ENCODE measurements at places on chromosomes 1 and 21.

DNA sequence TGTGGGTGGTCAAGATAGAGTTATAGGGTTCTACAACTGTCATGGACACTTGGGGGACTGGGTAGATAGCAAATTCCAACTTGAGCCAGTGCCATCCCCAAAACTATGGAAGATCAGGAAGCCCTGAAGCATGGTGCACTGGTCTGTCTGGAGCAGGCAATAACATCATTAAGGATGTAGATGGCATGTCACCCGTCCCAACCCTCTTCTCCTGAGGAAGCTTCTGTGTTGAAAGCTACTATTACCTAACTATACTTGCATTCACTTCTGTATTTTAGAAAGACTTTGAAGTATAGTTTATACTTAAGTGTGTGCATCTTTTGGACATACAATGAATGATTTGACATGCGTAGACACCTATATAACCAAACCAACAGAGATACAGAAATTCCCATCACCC lies 32.9 kb downstream of the RABIF start:
- no peak for DNase-seq

- DNase-seq, result no peak
These were observed 440.8 kb downstream of the NPHP4 start for GRCh38 chr1:5551274-5551975.

GRCh38 chr1:43344267-43344850 lies 6.7 kb downstream of the MPL start:
- no peak for DNase-seq

GRCh38 chr1:9793291-9793690 lies 30.5 kb downstream of the CLSTN1 start:
- DNase-seq, result no peak

DNA sequence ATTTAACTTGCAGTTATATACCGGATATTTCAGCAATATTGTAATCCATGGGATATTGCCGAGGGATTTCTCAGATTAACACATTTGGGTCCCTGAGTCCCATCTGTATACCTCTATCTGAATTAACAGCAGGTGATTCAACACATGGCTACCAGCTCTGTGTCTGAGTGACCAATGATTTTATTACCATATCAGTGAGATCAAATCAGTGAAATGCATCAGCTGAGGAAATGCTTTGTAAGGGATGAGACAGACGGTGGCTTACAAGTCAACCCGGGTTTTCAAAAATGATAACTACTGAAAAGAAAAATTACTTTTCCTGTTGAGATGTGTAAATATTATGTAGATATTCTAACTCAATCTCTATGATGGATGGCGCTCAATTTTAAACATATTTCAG lies 504.1 kb upstream of the PKN2 start:
- no peak for DNase-seq

DNA sequence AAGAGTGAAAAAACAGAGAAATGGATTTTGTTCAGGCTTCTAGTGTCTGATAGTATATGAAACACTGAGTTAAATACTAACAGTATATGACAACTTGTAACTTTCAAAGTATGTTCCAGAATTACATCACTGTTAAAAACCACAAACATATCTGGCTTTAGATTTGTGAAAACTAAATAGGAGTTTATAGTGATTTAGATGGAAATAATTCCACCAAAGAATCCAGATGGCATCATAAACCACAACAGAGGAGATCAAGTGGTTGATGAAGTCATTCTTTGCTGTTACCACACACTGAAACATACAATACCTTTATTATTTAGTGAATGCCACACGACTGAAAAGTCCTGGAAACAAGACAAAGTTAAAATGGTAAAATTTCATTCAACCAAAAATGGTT lies 37.2 kb downstream of the ALG14 start:
- DNase-seq, result no peak

GRCh38 chr1:44805311-44806024 lies 1.7 kb downstream of the DYNLT4 start:
- no peak for DNase-seq

GRCh38 chr1:17084787-17085186 lies 31.0 kb upstream of the SDHB start:
- no peak for DNase-seq

GRCh38 chr1:110878591-110878990 lies 5.6 kb downstream of the CD53 start:
- no peak for DNase-seq

DNA sequence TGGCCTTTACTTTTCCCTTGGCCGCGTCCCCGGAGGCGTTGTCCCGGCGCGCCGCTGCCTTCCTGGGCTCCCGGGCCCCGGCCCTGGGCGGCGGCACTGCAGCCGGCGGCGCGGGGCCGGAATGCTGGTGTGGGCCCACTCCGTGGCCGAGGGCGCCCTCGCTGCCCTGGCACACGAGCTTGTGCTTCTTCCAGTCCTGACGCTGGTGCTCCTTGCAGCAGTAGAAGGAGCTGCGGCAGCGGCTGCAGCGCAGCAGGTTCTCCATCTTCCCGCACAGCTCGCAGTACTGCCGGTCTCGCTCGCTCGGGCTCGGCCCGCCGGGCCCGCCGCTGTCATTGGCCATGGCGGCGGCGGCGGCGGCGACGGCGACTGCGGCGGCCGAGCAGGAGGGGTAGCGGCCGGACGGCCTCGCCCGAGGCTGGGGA lies 529 bp downstream of the EGLN1 start:
- DNase-seq, result peak; percentile 21

- DNase-seq, result no peak
These were observed 8.9 kb downstream of the TAGLN2 start for GRCh38 chr1:159916242-159917051.

GRCh38 chr1:81801651-81802456 lies 1.1 kb downstream of the ADGRL2 start:
- no peak for DNase-seq

DNA sequence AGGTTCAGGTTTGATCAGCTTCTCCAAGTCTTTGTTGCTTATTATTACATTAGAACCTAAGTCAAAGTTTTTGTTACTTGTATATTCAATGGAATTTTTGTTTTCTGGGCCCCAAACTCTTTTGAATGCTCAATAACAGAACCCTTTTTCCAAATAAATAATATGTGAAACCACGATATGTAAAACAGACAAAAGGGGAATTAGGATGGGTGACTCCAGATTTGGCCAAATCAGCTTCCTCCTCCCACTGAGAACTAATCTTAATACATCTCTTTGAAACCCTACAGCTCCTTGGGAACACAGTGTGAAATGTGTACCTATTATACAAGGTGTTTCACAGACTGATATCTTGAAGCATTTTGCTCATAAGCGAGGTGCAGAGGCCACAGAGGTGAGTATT lies 67.0 kb upstream of the TNFSF18 start:
- DNase-seq, result no peak

- no peak for DNase-seq
These were observed 78.5 kb upstream of the EFHD2 start for GRCh38 chr1:15331180-15331579.

DNA sequence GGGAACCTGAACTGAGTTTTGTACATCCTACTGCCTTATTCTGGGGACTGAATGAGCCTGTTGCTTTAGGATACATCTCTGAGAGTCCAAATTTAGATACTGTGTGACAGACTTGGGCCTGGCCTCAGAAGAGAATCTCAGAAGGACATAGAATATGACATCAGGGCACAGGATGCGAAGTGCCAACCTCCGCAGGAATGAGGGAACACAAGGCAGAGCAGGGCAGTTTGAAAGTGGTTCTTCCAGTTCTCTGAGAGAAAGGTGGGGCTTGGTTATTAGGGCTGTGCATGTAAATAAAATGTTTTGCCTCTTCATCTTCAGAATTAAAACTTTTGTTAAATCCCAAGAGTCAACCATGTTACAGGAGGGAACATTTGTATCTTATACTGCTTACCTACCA lies 23.1 kb downstream of the TRAF5 start:
- DNase-seq, result no peak

- DNase-seq, result no peak
These were observed 10.4 kb downstream of the KLHDC7A start for GRCh38 chr1:18491168-18491567.

DNA sequence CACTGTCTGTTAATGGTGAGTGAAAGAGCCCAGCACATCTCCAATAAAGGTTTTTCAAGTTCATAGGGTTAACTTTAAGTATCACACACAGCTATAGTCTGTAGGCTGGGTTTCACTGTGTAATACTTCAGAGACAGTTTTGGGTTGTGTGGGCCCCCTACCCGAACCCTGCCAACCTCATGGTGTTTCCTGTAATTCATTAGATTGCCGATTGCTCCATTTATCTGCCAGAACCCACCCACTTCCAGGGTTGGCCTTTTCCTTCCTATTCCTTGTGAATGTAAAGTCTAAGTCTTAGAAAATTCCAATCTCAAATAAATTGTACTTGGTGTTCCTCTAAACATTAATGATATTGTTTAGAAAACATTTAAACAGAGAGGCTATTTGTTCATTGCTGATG lies 43.6 kb downstream of the CTTNBP2NL start:
- no peak for DNase-seq

GRCh38 chr21:42453224-42453985 lies 42.6 kb downstream of the RSPH1 start:
- no peak for DNase-seq

DNA sequence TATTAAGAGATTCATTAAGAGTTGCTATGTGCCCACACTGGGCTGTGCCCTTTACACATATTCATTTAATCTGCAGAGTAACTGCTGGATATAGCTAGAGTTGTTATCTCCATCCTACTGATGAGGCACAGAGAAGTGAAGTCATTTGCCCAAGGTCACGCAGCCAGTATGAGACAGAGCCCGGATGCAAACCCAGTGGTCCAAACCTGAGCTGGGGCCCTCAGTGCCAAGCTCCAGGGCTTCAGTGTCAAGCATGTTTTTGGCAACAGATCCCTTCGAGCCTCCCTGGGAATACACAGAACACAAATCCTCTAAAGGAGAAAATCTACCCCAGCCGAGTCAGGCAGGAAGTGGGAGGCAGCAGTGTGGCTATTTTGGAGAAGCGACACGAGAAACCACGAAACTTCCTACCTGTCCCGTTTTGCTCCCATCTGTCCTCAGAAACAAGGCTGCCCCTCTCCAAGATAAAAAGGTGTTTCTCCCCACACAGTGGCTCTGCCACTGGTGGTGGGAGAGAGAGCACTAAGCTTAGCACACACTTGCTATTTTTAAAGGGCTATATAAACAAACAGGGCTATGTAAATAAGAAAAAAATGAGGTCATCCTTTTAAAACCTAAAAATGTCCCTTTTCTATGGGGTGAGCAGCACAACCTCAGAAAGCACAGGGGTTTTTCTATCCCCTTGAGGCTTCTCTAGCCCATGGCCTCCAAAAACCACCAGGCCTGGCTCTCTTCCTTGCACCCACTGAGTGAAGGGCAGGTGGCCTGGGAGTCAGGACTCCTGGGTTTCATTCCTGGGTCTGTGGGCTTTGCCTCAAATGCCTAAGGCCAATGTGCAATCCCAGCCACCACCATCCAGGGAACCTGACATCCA lies 138.6 kb upstream of the EDN2 start:
- DNase-seq, result no peak

DNA sequence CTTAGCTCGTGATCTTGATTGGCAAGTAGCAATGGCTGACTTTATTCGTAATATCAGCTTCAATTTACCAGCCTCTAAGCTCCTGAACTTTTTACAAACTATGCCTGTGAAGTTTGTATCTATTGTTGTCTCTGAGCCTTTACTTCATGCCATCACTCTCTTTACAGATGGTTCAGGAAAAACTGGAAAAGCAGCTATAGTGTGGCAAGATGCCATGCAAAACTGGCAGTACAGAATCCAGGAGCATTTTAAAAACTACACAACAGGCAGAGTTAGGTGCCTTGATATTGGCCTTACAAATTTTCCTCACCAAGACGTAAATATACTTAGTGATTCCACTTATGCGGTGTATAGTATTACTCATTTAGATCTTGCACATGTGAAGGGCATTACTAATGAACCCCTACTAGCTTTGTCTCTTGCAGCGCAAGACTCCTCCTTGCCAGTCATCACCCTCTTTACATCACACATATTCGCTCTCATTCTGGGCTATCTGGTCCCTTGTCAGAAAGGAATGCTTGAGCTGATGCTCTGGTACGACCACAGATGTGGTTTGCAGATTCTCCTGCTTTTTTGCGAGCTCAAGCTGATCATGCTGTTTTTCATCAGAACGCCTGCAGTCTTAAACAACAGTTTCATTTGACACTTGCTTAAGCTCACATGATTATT lies 36.3 kb downstream of the CLCA1 start:
- no peak for DNase-seq

DNA sequence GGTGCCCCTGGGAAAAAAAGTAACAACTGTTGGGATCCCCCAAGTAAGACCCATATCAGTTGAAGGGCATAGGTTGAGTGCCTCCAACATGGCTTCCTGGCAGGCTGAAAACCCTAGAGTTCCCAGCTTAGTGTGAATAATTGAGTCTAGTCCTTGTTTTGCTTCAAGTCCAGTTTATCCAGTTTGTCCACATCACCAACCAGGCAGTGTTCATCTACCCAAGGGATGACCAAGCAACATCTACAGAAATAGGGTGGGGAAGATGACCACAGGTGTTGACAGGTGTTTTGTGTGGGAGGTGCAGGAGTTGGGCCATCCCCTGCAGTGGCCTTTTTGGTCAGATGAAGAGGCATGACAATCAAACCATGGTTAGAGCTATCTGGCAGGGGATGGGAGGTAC lies 54.3 kb upstream of the ERO1B start:
- no peak for DNase-seq
